ENCODE measurements at places on chromosomes 13 and 19.

DNA sequence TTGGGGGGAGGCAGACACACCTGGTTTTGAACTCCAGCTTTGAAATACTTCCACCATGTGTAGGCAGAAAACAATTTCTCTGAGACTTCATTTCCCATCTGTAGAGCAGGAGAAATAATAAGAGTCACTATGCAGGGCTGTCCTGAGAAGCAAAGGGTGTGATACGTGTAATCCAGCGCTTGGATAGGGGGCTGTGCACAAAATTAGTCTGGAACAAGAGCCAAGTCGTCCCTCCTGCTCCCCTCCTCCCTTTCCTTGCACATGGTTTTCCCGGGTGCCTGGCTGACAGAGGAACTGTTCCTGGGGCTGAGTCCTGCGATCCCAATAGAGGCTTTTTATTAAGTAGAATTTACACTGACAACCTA lies 29.6 kb upstream of the UBE2L5 start:
- no peak for DNase-seq

- no peak for DNase-seq
These were observed 802.3 kb upstream of the ARGLU1 start for GRCh38 chr13:107370015-107370785.

DNA sequence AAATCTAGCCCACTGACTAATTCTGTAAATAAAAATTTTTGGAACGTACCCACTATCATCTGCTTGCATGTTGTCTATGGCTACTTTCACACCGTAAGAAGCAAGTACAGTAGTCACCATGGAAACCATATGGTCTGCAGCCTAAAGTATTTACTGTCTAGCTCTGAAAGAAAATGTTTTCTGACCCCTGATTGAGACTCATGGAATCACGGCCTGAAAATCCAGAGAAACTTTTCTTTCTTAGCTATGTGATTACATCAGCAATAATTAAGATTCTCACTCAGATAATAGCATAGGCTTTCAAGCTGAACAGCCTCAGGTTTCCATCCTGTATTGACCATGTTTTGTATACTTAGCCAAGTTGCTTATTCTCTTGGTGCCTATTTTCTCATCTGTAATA lies 264.6 kb downstream of the NHLRC3 start:
- DNase-seq = no peak

- DNase-seq = no peak
These were observed 2.1 kb upstream of the CDX2 start for GRCh38 chr13:27971236-27971645.

GRCh38 chr19:49359851-49360820 lies 2.1 kb downstream of the TEAD2 start:
- no peak for DNase-seq

- DNase-seq = no peak
These were observed 207.3 kb downstream of the URI1 start for GRCh38 chr19:30149300-30149699.

DNA sequence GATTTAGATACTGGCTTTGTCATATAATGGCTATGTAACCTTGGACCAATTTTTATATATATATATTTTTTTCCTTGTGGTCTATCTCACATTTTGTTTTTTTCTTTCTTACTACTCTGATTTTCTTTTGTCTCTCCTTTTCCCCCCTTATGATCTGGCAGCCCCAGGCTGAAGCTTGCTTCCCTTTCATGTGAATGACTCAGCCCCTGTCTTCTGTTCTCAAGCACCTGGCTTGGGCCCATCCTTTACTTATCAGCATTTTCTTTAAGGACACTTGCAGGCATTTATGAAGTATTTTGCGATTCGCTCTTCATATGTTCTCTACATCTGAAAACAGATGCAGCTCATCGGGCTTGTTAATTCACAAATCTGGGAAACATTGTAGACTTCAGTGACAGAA lies 163.6 kb downstream of the SPRY2 start:
- no peak for DNase-seq

- no peak for DNase-seq
These were observed 10.0 kb downstream of the CHAMP1 start for GRCh38 chr13:114324334-114324733.

- DNase-seq = no peak
These were observed 150.8 kb downstream of the B3GLCT start for GRCh38 chr13:31350560-31350959.
